Activated T-helper 17 cell treated with anti-CD3 and anti-CD28 coated beads, Interleukin-2, amount 50 U/mL, for 72 hours (primary cell): ENCODE measurements at places on chromosomes 1 and 21. TPM values are rescaled to one million over a fixed set of nuclear protein-coding genes. Genes with fewer than 3 reads are reported as not detected.

Gene NR1I3
- not detected for total RNA-seq

GRCh38 chr1:24409535-24409934 is 4.0 kb downstream of the STPG1 start:
- no peak overlapping the region for H3K27ac ChIP-seq
- no peak overlapping the region for H3K4me3 ChIP-seq

DNA sequence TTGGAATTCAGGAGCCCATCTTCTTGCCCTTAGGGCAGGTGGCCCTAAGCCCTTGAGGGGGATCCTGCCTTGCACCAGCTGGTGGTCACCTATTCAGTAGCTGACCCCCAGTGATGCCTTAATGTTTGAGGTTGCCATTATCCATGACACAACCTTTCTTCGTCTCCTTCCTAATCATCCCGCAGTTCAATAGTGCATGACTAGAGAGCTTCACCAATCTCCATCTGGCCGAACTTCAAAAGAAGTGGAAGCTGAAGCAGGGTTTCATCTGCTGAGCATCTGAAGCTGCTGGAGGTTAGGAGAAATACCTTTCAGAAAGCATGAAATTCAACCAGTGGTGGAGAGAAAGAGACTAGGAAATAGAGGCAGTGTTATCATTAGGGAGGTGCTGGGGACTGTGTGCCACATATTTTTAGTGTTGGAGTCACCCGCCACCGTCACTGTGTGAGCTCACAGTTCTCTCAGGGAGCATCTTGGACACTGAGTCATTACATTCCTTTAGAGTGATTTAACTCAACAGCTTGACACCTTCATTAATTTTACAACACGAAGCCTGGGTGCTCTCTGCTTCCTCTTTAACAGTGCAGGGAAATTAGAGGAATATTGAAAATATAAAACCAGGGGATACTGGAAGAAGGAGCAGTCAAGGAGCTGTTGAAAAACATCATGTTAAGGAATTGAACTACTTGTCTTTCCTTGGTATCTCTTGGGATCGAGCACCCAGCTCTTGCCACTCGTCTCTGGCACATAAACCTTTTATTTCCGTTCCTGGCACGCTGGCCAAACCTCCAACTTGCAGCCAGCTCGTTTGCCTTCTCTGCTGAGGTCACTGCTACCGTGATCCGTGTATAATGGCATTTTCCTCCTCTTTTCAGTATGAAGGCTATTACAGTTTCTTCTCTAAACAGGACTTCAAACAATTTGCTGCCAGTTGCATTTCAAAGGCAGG is 53.6 kb downstream of the PEX14 start:
- no peaks in the 10 kb centered on the region for H3K27me3 ChIP-seq
- no peak for ATAC-seq
- no peak overlapping the region for H3K27ac ChIP-seq

Gene SLAMF9
- not detected for total RNA-seq

GRCh38 chr1:229199261-229200243 is 71.4 kb upstream of the RAB4A start:
- H3K4me3 ChIP-seq = peak overlapping the region; percentile 38
- ATAC-seq = peak; percentile 62
- no peaks in the 10 kb centered on the region for H3K36me3 ChIP-seq
- H3K27me3 ChIP-seq = no peaks in the 10 kb centered on the region
- H3K27ac ChIP-seq = peak overlapping the region; percentile 40

GRCh38 chr1:111734856-111735255 is 4.3 kb downstream of the INKA2 start:
- H3K4me3 ChIP-seq = no peak overlapping the region
- H3K27ac ChIP-seq = no peak overlapping the region
- peaks cover 6% of the 10 kb centered on the region for H3K4me1 ChIP-seq
- no peak for ATAC-seq

Gene TTC22
- total RNA-seq = 10.6 TPM

- no peak overlapping the region for H3K4me3 ChIP-seq
- no peaks in the 10 kb centered on the region for H3K4me1 ChIP-seq
- peaks cover 12% of the 10 kb centered on the region for H3K27me3 ChIP-seq
- ATAC-seq = no peak
- H3K36me3 ChIP-seq = no peaks in the 10 kb centered on the region
Measured at GRCh38 chr1:222523852-222524251, 24.1 kb downstream of the HHIPL2 start.

DNA sequence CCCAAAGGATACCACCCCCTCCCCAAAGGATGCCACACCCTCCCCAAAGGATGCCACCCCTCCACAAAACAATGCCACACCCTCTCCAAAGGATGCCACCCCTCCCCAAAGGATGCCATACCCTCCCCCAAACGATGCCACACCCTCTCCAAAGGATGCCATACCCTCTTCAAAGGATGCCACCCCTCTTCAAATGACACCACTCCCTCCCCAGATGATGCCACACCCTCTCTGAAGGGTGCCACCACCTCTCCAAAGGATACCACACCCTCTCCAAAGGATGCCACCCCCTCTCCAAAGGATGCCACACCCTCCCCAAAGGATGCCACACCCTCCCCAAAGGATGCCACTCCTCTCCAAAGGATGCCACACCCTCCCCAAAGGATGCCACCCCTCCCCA is 21.6 kb upstream of the TRIM17 start:
- no peaks in the 10 kb centered on the region for H3K4me1 ChIP-seq
- no peak overlapping the region for H3K27ac ChIP-seq
- H3K36me3 ChIP-seq = no peaks in the 10 kb centered on the region
- H3K4me3 ChIP-seq = no peak overlapping the region

GRCh38 chr21:45257673-45258341 is 29.9 kb downstream of the POFUT2 start:
- ATAC-seq = no peak
- no peak overlapping the region for H3K27ac ChIP-seq
- H3K4me3 ChIP-seq = no peak overlapping the region
- H3K36me3 ChIP-seq = no peaks in the 10 kb centered on the region
- H3K4me1 ChIP-seq = peaks cover 8% of the 10 kb centered on the region
- peaks cover 5% of the 10 kb centered on the region for H3K27me3 ChIP-seq

Gene RGS21
- not detected for total RNA-seq

DNA sequence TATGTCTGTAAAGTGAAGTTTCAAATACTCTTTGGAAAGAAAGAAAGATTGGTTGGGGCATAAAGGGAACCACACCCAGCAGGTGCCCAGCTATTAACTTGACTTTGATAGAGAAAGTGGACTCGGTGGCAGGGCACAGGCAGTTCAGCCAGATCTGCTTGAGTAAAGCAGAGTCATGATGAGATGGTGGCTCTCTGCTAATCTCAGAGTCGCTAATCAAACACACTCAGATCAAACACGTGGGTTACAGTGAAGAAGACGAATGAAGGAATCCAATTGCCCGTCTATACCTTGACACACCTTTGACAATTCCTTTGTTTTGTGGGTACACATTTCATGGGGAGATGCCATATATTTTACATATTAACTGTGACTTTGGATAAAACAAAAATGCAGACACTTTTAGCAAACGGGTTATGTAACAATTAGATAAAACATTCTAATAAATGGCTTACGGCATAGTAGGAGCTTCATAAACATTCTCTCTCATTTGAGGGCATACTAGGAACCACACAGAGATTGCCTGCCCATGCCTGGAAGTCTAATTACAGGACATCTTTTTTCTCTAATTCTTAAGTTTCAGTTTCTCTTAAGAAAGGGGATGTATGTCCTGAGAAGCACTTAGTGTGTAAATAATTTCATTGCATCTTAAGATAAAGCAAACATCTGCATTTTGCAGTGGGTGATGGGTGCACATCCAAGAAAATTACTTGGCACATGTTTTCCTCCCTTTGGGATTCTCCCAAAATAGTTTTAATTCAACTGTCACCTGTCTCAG is 7.2 kb downstream of the CBR1 start:
- H3K4me3 ChIP-seq = no peak overlapping the region
- peak overlapping the region; percentile 23 for H3K27ac ChIP-seq
- ATAC-seq = no peak
- no peaks in the 10 kb centered on the region for H3K27me3 ChIP-seq
- H3K36me3 ChIP-seq = peaks cover 5% of the 10 kb centered on the region
- H3K4me1 ChIP-seq = peaks cover 20% of the 10 kb centered on the region

- H3K36me3 ChIP-seq = no peaks in the 10 kb centered on the region
- no peak overlapping the region for H3K4me3 ChIP-seq
- H3K27me3 ChIP-seq = peaks cover 17% of the 10 kb centered on the region
- no peak for ATAC-seq
- no peak overlapping the region for H3K27ac ChIP-seq
Measured at GRCh38 chr1:47906009-47906432, 91.2 kb downstream of the TRABD2B start.

GRCh38 chr1:193763266-193763665 is 576.9 kb upstream of the B3GALT2 start:
- no peaks in the 10 kb centered on the region for H3K27me3 ChIP-seq
- H3K4me1 ChIP-seq = no peaks in the 10 kb centered on the region
- no peak overlapping the region for H3K27ac ChIP-seq
- no peak overlapping the region for H3K4me3 ChIP-seq
- ATAC-seq = no peak

Gene SON
- total RNA-seq = 282 TPM

DNA sequence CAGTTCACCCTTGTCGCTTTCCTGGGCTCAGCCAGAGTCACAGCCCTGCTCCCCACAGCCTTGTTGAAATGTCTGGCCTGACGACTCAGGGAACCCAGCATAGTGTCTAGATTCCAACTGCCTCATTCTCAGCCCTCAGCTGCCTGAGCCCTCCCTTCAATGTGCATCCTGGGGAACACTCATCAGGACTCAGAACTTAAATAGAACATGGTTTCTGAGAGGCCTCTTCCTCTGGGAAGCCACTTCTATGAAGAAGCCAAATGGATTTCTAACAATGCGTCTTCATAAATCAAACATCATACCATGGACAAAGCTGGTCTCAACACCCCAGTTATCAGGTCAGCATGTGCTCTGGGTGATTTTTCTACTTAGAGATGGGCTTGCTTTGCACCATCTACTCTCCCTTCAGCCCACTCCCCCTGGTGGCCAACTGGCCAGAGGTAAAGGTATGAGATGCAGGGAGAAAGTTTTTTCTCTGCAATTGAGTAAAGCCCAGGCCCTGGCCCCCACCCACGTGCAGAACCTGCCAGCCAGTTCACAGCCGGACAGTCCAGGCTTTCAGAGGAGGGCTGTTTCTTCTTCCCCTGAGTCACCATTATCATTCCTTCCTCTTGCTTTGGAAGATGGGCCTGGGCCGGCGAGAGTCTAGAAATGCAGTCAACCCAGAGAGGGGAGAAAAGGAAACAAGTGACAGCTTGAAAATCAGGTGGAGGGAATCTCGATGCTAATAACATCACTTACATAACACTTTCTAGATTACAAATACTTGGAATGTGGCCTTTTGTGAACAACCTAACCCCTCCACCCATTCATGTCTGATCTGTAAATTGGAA is 32.1 kb downstream of the CD244 start:
- ATAC-seq = peak; percentile 80
- H3K27me3 ChIP-seq = no peaks in the 10 kb centered on the region
- H3K36me3 ChIP-seq = peaks cover 25% of the 10 kb centered on the region
- no peak overlapping the region for H3K4me3 ChIP-seq

Gene ZNF678
- 10.3 TPM for total RNA-seq

DNA sequence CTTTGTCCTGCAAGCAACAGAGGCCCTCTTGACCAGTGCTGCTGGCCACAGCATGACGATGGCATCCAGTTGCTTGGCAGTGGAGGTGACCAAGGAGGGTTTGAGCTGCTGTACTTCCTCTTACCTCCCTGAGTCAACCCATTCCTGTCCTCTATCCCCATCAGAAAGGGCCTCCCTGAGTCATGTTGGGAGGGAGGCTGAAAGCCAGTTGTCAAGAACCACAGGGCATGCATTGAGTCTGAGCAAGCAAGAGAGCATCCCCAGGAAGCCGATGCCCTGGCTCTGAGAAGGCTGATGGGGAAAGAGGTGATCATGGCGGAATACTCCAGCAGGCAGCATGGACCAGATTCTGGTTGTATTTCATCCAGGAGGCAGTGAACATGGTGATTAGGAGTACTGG is 69.6 kb downstream of the LACTBL1 start:
- no peak overlapping the region for H3K4me3 ChIP-seq
- H3K4me1 ChIP-seq = no peaks in the 10 kb centered on the region
- H3K27me3 ChIP-seq = peaks cover 6% of the 10 kb centered on the region
- no peak for ATAC-seq
- no peak overlapping the region for H3K27ac ChIP-seq

Gene FH
- total RNA-seq = 29.2 TPM

GRCh38 chr21:14376854-14377253 is 6.1 kb downstream of the HSPA13 start:
- H3K36me3 ChIP-seq = peaks cover 91% of the 10 kb centered on the region
- H3K27me3 ChIP-seq = no peaks in the 10 kb centered on the region
- H3K27ac ChIP-seq = no peak overlapping the region

DNA sequence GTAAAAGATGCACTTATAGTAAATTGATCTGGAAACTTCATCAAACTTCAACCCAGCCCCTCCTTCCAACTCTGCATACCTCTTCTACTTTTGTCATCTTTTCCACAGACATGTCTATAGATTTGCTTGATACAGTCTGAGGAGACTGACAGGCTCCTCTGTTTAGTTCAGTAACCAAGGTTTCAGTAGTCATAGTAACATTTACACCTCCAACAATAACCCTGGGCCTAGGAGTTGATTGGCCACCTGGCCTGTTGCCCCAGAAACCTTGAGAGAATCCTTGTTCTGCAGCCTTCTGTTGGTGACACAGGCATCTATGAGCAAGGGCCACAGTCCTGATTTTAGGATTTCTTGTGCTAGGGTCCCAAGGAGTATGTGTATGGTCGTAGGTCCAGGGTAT is at the start of gene CFAP141:
Gene CFAP141 (minus strand): TSS at position 138 of the 400 bp plus-strand sequence. CDS start 26 bp downstream, at position 112.
- peak; percentile 93 for ATAC-seq
- peaks cover 22% of the 10 kb centered on the region for H3K4me1 ChIP-seq
- H3K27ac ChIP-seq = peak within 1 kb of the TSS; percentile 92
- H3K4me3 ChIP-seq = peak within 1 kb of the TSS; percentile 6

GRCh38 chr1:109655615-109656519 is at the start of gene GSTM4:
GSTM4 (plus strand) TSS chr1:109656099; CDS start chr1:109656390, 291 bp downstream.
- H3K4me3 ChIP-seq = peak within 1 kb of the TSS; percentile 91

Gene LINGO4
- total RNA-seq = 1.3 TPM

Gene ADORA1
- total RNA-seq = not detected

Gene TTC34
- 2.5 TPM for total RNA-seq

- H3K4me3 ChIP-seq = peak overlapping the region; percentile 50
- peaks cover 5% of the 10 kb centered on the region for H3K36me3 ChIP-seq
- peak; percentile 80 for ATAC-seq
- H3K27ac ChIP-seq = peak overlapping the region; percentile 74
- peaks cover 16% of the 10 kb centered on the region for H3K4me1 ChIP-seq
Measured at GRCh38 chr21:37208056-37208721, 58.9 kb downstream of the VPS26C start.

- no peaks in the 10 kb centered on the region for H3K4me1 ChIP-seq
- no peak for ATAC-seq
- H3K27ac ChIP-seq = no peak overlapping the region
- H3K27me3 ChIP-seq = peaks cover under 1% of the 10 kb centered on the region
- H3K36me3 ChIP-seq = no peaks in the 10 kb centered on the region
Measured at GRCh38 chr1:221575605-221576004, 166.3 kb downstream of the DUSP10 start.

GRCh38 chr21:25300632-25301031 is 306.6 kb downstream of the MRPL39 start:
- peaks cover under 1% of the 10 kb centered on the region for H3K27me3 ChIP-seq
- H3K4me3 ChIP-seq = no peak overlapping the region
- H3K27ac ChIP-seq = no peak overlapping the region
- no peaks in the 10 kb centered on the region for H3K4me1 ChIP-seq
- no peaks in the 10 kb centered on the region for H3K36me3 ChIP-seq
- no peak for ATAC-seq
